ENCODE measurements at places on chromosomes 16 and 17.

DNA sequence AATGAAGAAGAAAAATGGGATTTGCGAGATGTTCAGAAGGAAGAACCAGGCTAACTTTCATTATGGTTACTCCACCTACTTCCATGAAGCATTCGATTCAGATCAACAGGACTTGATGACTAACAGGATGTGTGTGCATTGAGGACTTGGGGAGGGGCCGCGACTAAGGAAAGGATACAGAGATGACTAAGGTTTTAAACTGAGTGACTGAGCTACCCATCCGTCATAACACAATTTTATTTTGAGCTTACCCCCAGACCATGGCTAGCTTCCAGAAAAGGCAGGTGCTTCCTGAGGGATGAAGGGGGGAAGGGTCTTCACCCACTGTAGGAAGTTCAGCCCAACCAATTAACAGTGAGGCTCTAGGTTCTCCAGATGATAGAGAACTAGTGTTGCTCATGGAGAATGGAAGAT, 2.5 kb upstream of the CDYL2 start:
- DNase-seq: peak; percentile 40

- no peak for DNase-seq
These were observed 39.8 kb downstream of the NF1 start for GRCh38 chr17:31134576-31134975.

DNA sequence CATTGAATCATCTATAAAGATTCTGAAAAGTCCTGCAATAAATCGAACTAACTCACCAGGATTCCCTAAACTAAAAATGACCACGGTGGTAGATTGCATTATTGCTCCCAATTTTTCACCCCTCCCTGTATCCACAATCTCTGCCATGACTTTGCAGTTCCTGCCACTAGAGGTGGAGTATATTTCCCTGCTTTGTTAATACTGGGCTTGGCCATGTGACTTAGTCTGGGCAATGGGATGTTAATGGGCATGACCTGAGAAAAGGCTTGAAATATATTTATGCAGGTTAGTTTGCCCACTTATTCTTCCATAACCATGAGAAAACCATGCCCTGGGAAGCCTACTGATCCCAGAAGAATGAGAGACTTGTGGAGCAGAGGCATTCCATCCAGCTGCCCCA, 59.1 kb downstream of the NOG start:
- DNase-seq: no peak

DNA sequence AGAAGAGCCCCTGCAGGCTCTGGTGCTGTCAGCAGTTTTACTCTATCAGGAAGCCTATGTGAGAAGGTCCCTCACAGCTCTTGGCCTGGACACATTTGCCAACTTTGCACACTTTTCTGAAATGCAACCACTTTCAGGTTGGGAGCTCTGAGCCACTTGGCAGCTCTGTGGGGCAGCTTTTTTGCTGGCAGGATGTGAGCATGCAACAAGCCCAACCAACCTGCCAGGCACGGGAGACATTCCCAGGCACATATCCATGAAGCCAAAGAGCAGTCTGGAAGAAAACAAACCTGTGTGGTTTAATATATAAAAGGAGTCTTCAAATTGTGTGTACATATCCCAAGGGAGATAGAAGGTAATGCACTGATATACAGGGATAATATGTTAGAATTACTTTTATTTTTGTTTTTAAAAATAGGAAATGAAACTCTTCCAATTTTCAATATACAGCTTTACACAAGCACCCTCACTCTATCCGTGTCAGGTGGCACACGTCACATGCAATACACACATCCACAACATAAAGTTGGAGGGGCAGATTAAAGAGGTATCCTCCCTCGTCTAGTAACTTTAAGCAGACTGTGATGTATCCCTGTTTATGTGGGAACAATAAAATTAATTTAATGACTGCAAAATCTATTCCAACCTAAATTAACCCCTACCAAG, 57.4 kb upstream of the COX10 start:
- DNase-seq: no peak

GRCh38 chr17:81890447-81891302, 711 bp downstream of the ALYREF start:
- peak; percentile 45 for DNase-seq

- DNase-seq: no peak
These were observed 7.1 kb upstream of the MVD start for GRCh38 chr16:88669980-88670379.

DNA sequence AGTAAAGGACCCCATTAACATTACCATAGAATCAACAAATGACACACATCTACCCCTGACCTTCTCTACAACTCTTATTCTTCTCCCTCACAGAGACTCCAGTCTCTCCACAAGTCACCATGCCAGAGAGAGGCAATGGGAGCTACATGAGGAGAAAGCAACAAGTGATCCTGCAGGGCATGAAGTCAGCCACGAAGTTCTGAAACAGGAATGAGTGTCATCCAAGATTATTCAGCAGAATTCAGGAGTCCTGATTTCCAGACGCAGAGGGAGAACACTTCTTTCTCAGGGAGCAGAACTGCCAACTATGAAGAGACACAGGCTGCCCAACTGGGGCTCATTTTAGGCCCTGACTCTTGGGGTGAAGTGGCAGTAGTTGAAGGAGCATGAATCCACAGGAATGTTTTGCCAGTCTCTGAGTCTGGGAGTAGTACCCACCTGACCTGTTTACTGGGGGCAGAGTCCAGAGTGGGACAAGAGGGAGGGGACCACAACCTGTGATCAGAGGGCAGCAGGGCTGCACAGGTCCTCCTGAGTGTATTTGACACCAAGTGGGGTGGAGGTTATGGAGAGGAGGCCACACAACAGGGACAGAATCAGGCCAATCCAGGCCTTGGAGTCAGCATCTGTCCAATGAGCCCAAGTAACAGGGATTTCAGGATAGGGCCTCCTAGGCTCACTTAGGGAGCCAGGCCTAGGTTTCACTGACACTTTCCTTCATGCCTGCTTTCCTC, 2.4 kb upstream of the MTMR4 start:
- DNase-seq: no peak

GRCh38 chr16:56625140-56625942, at the start of gene MT1E:
MT1E (plus strand) TSS chr16:56625781; CDS start chr16:56625852, 71 bp downstream.
- no peak for DNase-seq

- DNase-seq: no peak
These were observed at the start of gene CHCT1 for GRCh38 chr17:60422162-60422665. CHCT1 (plus strand) TSS chr17:60422489; CDS start chr17:60422593, 104 bp downstream.

DNA sequence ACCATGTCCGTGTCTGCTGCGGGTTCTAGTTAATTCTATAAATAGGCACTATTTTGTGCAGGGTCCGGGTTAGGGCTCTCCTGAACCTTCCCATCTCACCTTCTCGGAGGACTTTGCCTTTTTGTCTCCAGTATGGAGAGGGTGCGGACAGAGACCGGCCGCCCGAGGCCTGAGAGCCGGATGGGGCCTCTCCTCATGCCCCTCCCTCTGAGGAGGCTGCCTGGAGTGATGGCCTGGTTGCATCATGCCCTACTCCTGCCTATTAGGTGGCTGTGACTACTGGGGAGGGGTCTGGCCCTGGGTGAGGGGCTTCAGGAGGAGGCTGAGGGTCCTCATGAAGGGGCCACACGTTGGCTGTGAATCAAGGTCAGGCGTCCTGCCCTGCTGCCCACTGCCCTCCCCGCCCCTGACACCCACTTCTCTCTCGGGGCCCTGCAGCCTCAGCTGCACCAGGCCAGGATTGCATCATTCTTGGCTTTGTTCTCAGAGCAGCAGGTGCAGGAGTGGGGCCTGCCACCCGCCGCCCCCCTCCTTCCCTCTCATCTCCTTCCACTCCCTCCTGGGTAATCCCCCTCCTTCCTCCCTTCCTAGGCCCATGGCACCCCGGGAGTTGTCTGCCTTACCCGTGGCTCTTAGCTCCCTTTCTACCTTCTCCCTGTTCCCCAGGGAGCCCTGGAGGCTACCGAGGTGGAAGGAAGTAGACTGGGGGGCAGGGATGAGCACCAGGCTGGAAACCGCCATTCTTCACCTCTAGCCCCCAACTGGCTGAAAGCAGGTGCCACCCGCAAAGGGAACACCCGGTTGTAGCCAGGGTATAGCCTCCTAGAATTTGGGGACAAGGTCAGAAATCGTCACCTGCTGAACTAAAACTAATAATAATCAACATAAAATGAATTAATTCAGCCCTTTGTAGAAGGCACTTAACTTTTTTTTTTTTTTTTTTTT, 12.7 kb upstream of the ARHGAP23 start:
- DNase-seq: no peak

DNA sequence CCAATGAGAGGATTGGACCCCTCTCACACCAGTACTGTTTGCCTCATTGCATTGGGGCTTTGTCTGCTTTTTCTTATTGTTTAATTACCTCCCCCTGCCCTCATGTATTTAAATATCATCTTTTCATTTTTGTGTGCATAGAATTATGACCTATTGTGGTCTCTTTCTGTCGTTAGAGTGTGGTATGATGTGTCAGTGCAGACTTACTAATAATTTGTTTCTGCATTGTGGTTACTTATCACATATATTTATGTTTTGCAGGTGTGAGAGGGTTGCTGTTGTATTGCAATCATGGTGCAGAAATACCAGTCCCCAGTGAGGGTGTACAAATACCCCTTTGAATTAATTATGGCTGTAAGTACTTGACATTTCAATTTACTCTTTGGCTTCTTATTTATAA, 2.5 kb downstream of the SEC14L1 start:
- DNase-seq: no peak

DNA sequence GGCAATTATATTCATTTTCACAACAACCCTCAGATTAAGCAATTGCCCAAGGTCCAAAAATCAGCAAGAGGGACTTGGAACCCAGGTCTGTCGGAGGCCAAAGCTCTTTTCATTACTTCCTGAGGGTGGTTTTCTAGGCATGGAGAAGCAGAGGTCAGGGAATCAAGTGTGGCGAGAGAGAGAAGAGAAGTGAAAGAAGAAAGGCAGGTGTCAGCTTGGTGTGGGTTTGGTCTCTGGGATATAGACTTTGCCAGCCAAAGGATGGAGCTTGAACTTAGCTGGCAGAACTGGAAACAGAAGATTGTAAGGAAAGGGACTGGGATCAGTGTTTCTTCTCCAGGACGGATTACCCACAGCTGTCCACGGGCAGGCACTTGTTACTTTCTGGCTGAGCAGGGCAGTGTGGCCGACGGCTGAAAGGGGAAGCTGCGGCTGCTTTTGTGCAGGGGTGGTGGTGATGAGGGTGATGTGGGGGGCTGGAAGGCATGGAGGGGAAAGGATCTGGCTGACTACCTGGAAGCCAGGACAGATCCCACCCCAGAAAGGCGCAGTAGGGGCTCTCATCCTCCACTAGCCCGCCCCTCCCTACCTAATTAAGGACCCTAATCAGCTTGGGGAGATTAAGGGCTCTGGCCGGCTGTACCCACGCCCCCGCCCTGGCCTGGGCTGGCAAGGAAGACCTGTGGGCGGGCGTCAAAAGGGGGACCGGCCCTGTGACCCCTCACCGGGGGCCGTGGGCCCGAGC, at the start of gene GUCY2D:
TSS of gene GUCY2D (plus strand) at position 640 of the 745 bp plus-strand sequence. CDS start 433 bp downstream, outside the sequence.
- peak; percentile 21 for DNase-seq

DNA sequence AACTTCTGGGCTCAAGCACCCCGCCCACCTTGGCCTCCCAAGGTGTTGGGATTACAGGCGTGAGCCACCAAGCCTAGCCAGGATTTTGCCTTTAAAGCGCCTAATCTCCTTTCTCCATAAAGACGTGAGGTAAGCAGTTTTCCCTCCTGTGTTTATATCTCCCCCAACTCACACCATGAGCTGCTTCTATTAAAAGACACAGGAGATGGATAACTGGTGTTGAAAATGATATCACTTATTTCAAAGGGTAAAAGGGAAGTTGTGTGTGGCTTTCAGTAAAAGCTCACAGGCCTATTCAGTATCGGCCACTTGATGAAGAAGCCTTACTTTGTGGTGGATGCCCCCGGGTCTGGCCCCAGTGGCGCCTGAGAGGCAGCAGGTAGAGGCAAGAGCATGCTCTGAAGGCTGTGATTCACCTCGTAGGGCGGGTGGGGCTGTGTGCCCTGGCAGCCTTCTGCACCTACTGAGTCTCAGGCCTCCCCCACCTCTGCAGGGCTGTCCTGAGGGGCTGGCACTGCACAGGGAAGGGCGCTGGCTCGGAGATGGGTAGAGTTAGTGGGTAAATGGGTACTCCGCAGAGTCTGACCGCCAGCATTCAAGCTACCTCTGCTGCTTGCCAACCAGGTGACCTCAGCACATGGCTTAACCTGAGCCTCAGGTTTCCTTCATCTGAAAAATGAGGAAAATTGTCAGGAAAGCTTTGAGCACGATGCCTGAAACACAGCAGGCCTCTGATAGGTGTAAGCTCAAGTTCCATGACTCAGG, 146.8 kb downstream of the CLEC16A start:
- DNase-seq: no peak

DNA sequence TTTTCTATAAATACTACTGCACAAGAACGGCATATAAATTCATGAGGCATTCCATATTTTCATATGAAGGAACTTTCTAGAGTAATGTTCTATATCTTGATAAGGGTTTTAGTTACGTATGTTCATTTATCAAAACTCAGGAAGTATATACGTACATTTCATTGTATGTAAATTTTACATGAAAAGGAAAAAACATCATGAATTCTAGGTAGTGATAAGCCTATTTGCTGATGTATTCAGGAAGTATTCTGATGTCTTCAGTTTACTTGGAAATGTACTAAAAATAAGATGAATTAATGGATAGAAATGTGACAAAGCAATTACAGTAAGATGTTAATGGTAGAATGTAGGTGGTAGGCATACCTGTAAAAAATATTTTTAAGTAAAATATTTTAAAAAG, 4.7 kb downstream of the DGKE start:
- DNase-seq: no peak

DNA sequence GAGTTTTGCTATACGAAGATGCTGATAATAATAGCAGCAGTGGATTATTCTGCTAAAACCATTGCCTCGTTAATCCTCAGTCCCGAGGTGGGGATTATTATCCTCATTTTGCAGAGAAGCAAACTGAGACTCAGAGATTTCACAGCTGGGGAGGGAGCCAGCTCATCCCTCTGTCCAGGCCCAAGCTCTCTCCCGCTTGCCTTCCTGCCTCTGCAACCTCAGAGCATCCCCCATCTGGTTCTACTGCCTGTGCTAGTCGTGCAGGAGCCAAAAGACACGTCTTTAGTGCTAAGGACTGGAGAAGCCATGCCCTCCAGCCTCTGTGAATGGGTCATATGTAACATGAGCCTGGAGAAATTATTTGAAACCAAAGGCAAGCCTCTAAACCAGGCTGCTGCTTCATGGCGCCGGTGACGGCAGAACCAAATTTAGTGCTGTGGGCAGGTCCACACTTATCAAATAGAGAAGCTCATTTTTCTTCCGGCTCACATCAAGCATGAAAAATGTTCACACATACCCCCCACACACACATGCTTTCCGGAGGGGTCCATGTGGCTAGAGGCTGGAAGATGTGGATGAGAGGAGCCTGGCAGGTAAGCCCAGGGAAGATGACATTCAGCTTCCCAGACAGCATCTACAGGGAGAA, 13.5 kb downstream of the MAPT start:
- DNase-seq: no peak

Data from activated CD4-positive, CD25-positive, alpha-beta regulatory T cell treated with anti-CD3 and anti-CD28 coated beads, Interleukin-2, amount 50 U/mL, for 72 hours (primary cell).